ENCODE measurements at places on chromosomes 11 and 22. TPM values are rescaled to one million over a fixed set of nuclear protein-coding genes. Genes with fewer than 3 reads are reported as not detected.

DNA sequence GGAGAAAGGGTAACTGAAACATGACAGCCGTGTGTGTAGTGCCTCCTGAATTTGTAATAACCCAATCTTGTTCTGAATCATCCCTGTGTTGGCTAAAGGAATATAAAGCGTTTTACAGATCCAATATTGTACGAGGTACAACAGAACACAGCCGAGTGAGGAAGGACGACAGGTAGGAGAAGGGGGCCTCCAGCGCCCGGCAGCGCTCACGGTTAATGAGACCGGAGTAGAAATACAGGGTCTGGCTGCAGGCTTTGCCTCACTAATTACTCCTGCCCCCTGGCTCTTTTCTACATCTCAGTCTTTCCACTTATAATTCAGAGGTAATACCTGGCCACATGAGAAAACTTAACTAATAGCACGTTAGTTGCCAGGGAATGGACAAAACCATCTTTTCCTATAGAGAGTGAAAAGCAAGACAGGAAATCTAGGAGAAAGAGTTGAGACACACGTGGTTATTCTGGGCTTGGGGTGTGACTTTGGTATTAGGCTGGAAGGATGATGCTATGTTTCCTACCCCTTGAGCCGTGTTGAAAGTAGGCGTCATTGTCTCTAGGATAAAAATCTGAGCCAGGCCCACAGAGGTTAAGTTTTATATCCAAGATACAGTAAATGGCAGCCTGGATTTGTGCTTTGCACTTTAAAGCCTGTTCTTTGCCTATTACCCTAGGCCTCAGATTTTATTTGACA, 54.1 kb downstream of the GRIK4 start:
- DNase-seq, result no peak
- peaks cover 6% of the 10 kb centered on the region for H3K27me3 ChIP-seq
- no peak overlapping the region for H3K27ac ChIP-seq
- no peaks in the 10 kb centered on the region for H3K4me1 ChIP-seq
- peak overlapping the region; percentile 77 for H3K4me3 ChIP-seq

- H3K4me1 ChIP-seq, result no peaks in the 10 kb centered on the region
- no peaks in the 10 kb centered on the region for H3K36me3 ChIP-seq
- DNase-seq, result no peak
- no peak overlapping the region for H3K27ac ChIP-seq
- H3K27me3 ChIP-seq, result no peaks in the 10 kb centered on the region
- no peak overlapping the region for H3K4me3 ChIP-seq
These were observed 119.9 kb downstream of the CTTN start for GRCh38 chr11:70517988-70518907.

DNA sequence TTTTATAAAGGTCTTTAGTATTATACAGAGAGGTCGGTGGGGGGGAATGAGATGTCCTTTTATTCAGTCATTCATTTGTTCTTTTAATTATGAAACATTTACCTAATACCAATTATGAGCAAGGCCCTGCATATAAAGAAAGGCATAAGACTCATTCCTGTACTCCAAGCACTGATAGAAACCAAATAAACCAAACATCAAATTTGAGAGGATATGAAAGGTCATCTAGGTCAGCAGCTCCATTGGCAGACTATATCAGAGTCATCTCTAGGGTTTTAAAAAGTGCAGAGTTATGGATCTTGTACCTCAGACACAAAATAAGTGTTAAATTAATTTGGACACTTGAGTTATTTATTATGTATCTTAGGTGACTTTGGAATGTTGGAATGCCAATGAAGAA, 71.5 kb downstream of the CASP12 start:
- H3K27ac ChIP-seq, result no peak overlapping the region
- H3K27me3 ChIP-seq, result no peaks in the 10 kb centered on the region
- no peaks in the 10 kb centered on the region for H3K4me1 ChIP-seq
- H3K36me3 ChIP-seq, result no peaks in the 10 kb centered on the region
- no peak overlapping the region for H3K4me3 ChIP-seq

- no peaks in the 10 kb centered on the region for H3K36me3 ChIP-seq
- peaks cover 13% of the 10 kb centered on the region for H3K4me1 ChIP-seq
- no peak overlapping the region for H3K4me3 ChIP-seq
- H3K27ac ChIP-seq, result peak overlapping the region; percentile 15
These were observed 87.7 kb upstream of the BIRC3 start for GRCh38 chr11:102229510-102230123.

GRCh38 chr11:118002541-118003423, 16.6 kb downstream of the IL10RA start:
- no peaks in the 10 kb centered on the region for H3K36me3 ChIP-seq
- H3K4me3 ChIP-seq, result no peak overlapping the region
- no peaks in the 10 kb centered on the region for H3K4me1 ChIP-seq

- H3K27ac ChIP-seq, result no peak overlapping the region
- H3K4me1 ChIP-seq, result no peaks in the 10 kb centered on the region
- no peak for DNase-seq
- H3K4me3 ChIP-seq, result no peak overlapping the region
These were observed 122.5 kb downstream of the TTC28 start for GRCh38 chr22:28557184-28557583.

AQP11 gene
- 1.8 TPM for total RNA-seq
